Stimulated activated CD8-positive, alpha-beta memory T cell treated with anti-CD3 and anti-CD28 coated beads, Interleukin-4, amount 100 ng/mL, for 4 hours (primary cell): ENCODE measurements at places on chromosomes 6 and 20.
A peak's percentile ranks its signal among the peaks of the same experiment; 100 is the strongest.

GRCh38 chr6:148947621-148948444, 201.0 kb downstream of the UST start:
- DNase-seq, result peak; percentile 71

- DNase-seq, result no peak
Observed at GRCh38 chr6:46746696-46747095, at the start of gene ANKRD66. ANKRD66 (plus strand) TSS chr6:46746933; CDS start chr6:46751949, 5,016 bp downstream.

DNA sequence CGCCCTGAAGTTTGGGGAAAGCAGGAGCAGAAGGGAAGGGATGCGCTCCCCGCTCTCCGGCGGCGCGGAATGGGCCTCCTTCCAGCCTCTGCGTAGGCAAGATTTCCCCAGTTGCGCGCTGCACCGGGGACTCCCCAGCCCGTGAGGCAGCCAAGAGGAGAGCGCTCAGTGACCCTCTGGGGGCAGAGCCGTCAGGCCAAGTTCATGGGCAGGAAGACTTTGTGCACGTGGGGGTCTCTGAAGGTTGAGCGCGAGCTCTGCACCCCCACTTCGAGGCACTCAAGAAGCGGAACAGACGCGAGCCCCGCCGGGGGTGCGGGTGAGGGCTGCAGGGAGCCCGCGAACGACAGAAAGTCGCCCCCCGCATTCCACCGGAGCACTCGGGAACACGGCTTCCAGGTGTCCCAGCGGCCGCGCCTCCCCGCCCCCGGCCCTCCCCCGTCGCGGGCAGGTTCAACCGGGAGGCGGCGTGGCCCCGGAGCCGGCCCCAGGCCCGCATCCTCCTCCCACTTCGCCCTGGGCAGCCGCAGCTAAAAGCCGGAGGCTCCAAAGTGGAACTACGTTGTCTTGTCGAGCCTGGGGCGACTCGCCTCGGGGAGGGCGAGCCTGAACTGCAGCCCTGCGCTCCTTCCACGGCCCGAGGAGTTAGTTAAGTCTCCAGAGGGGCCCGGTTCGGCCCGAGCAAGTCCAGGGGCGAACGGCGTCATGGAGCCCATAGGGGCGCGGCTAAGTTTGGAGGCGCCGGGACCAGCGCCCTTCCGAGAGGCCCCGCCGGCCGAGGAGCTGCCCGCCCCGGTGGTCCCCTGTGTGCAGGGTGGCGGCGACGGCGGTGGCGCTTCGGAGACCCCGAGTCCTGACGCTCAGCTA, at the start of gene PPP1R3G:
PPP1R3G (plus strand) TSS at position 561 of the 867 bp plus-strand sequence; CDS start at position 706, 145 bp downstream.
- DNase-seq, result no peak

DNA sequence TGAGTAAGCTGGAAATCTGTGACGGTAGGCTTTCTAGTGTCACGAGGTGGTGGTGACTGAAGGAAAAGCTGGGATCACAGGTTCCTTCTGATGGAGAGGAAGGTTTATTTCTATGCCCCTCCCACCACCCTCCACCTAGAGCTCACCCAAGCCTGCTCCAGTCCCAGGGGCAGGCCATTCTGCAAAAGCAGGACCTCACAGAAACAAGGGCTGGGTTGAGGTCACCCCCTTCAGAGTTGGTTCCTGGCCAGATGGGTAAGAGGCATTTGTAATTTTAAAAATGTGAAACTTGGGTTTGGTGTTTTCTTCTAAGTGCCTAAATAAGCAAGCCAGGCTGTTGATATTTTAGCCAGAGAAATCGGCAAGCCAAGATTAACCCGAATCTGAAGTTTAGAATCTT, 46.6 kb downstream of the KCTD20 start:
- no peak for DNase-seq

GRCh38 chr6:127917766-127918165, 16.9 kb upstream of the THEMIS start:
- no peak for DNase-seq

DNA sequence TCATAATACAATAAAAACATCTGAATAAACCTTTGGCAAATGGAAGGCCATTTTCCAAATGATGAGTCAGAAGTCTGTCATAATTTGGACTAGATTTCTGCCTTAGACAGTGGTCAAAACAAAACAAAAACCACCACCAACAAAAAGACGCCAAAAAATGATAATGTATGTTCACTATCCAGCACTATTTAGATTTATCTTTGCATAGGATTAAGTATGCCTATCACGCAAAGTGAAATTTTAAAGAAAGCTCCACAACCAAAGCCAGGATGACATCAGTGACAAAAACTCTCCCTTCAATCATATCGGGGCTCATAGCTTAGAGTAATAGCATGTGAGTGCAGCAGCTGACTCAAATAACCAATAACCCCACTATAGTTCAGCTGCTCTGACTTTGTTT, 201.9 kb downstream of the MOXD1 start:
- no peak for DNase-seq
